Stimulated activated CD4-positive, alpha-beta T cell treated with anti-CD3 and anti-CD28 coated beads, Interleukin-15, amount 100 ng/mL, for 48 hours (primary cell): ENCODE measurements at places on chromosomes 6 and 20.

GRCh38 chr6:169160091-169160854, 93.4 kb downstream of the THBS2 start:
- no peak for DNase-seq

DNA sequence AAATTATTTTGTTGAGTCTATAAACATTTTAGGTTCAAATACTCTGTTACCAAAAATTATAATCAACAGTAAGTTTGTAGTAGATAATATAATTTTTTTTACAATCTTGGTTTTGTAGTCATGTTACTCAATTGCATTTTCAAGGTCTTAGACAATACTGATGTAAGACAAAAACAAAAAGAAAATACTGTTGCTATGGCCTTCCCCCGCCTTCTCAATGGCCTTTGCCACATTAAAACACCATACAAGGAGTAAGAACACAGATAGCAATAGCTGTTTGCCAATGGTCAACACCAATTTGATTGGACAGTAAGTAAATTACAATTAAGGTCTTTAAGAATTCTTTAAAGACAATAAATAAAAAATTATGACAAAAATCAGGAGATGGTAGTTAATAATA, 450.2 kb downstream of the CDC5L start:
- no peak for DNase-seq

DNA sequence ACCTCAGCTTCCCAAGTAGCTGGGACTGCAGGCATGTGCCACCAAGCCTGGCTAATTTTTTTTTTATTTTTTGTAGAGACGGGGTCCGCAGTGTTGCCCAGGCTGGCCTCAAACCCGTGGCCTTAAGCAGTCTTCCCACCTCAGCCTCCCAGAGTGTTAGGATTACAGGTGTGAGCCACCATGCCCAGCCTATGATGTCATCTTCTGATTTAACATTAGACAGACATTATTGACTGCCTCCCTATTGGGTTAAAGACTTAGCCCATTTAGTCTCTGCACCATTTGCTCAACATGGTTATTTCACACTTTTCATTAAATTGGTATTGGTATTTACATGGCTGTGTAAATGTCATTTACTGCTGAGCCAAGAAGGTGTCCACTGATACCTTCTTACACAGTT, 46.1 kb downstream of the DEK start:
- no peak for DNase-seq

DNA sequence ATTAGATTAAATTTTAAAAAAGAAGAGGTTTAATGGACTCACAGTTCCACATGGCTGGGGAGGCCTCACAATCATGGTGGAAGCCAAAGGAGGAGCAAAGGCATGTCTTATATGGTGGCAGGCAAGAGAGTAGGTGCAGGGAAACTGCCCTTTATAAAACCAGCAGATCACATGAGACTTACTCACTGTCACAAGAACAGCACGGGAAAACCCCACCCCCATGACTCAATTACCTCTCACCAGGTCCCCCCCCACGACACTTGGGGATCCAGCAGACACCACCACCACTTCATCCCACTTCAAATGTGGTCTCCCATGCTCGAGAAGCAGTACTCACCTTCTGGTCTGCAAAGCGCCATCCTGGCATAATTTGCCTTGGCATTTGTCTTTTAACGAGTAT, 24.6 kb downstream of the MTFR2 start:
- DNase-seq: peak; percentile 34

DNA sequence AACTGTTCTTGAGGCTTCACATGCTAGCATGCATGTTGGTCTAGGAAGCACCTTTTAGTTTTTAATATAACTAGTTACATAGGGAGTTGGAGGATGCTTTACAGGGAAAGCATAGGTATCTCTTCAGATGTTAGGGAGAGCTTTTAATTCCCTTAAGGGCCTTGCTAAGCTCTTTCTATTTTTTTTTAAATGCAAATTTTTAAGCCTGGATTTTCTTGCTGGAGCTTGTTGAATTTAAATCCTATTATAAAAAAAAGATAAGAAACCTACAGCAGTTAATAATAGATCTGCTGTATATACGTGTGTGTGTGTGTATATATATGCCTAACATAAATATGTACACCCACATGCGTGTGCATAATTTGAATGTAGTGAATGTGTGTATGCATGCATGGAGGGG, 79.0 kb downstream of the FIG4 start:
- DNase-seq: no peak

DNA sequence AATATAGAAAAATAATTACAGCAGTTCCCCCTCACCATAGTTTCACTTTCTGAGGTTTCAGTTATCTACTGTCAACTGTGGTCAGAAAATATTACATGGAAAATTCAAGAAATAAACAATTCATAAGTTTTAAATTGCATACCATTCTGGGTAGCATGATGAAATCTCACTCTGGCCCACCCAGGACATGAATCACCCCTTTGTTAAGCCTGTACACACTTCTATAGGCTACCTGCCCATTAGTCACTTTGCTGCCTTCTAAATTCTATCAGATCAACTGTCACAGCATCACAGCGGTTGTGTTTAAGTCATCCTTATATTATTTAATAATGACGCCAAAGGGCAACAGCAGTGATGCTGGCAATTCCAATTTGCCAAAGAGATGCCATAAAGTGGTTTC, 140.3 kb upstream of the RUNX2 start:
- DNase-seq: no peak

DNA sequence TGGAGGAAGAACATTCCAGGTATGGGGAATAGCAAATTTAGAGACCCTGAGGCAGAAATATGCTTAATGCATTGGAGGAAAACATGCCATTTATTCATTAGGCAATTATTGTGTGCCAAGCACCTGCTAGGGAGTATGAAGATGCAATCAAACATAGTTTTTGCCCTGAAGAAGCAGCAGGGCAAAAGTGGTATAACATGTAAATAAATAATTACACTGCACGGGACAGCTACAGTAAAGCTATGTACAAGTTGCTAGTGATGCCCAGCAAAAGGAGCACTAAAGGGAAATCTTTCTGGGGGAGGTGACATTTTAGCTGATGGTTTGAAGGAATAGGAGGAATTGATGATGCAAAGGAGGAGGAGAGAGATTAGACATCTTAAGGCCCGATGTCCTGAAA, 624 bp upstream of the TJAP1 start:
- DNase-seq: no peak

GRCh38 chr6:137487181-137487868, 6.9 kb downstream of the OLIG3 start:
- DNase-seq: no peak

- no peak for DNase-seq
Observed at GRCh38 chr6:142307963-142308748, 6.3 kb downstream of the ADGRG6 start.

- DNase-seq: no peak
Observed at GRCh38 chr6:99309557-99309956, 39.9 kb downstream of the FAXC start.

DNA sequence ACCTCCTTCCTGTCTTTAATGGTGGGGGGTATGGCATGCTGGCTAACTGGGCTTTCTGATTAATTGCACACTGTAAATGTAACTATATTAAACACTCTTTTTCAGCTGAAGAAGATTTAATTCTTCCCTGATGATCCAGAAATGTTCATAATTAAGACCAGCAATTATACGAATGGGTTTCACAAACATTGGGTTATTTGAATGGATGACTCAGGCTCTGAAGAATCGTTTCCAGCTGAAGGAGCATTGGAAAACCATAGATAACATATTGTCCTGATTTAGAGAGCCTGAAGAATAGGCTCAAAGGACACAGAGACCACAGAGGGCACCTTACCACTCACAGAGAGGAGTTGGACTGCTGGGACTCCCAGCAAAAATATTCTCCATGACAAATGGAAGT, 130.7 kb upstream of the SSTR4 start:
- DNase-seq: no peak

DNA sequence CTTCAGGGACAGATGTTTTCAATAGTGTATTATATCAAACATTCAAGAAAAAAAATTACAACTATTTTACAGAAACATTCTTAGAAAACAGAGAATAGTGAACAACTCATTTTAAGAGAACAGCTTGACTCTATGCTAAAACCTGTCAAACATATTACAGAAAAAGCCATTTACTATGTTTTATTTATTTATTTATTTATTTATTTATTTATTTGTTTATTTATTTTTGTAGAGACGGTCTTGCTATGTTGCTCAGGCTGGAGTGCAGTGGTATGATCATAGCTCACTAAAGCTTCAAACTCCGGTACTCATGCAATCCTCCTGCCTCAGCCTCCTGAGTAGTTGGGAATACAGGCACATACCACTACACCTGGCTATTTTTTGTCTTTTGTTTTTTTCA, 317.9 kb upstream of the HTR1E start:
- no peak for DNase-seq

GRCh38 chr6:34020807-34021553, 124.9 kb downstream of the GRM4 start:
- no peak for DNase-seq

GRCh38 chr6:100457311-100457990, 7.3 kb downstream of the SIM1 start:
- no peak for DNase-seq

- no peak for DNase-seq
Observed at GRCh38 chr6:104381907-104382306, 477.8 kb downstream of the HACE1 start.

- DNase-seq: no peak
Observed at GRCh38 chr6:100336876-100337275, 127.8 kb downstream of the SIM1 start.

DNA sequence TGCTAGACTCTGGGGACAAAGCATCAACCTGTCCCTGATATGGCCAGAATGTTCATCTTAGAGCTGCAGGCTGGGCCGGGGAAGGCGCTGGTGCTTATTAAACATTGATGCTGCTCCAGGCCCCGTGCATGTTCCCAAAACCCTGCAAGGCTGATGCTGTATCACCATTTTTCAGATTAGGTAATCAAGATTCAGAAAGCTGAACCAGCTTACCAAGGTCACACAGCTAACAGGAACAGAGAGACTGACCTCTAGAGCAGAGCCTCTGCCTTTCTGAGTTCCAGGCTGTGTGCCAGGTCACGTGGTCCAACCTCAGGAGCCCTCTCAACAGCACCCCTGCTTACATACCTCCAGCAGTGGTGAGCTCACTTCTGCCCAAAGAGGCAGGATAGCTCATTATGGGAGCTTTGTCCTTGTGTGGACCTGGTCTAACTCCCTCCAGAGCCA, 16.1 kb upstream of the VSTM2L start:
- no peak for DNase-seq

GRCh38 chr6:45661661-45662060, 283.9 kb upstream of the SUPT3H start:
- DNase-seq: no peak

DNA sequence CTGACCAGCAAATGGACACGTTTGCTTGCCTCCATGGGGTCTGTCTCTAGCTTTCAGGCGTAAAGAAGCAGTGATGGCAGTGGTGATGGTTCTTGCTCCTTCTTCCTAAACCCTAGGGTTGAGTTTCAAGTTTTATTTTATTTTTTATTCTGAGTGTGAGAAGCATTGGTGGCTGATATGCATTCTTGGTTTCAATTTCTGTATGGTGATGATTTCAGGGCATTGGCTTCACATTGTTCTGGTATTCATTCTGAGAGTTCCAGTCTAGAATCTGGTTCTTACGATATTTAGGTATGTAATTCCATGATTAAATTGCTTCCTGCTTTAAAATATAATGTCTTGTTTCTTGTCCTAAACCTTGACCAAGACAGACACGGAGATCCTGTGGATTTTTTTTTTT, 444.5 kb upstream of the IMPG1 start:
- DNase-seq: no peak

DNA sequence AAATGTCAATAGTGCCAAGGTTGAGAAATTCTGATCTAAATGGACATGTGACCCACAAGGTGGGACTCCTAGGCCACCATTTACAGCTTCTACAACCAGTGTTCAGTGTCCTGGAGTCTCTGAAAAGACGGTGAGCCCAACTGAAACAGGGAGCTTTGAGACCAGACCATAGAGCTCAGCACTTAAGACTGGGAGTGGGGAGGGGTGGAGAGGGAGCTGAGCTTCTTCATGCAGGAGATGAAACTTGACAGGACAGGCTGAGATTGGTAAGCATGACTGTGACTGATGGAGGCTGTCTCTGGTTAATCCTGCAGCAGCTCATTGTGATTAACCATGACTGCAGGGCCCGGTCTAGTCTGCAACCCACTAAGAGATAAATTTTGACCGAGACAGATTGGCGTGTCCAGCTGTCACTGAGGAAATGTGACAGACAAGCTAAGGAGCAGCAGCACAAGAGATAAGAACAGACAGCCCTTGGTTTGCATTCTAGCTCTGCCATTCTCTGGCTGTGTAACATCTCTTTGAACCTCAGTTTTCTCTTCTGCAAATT, 1.4 kb upstream of the AAR2 start:
- DNase-seq: no peak

DNA sequence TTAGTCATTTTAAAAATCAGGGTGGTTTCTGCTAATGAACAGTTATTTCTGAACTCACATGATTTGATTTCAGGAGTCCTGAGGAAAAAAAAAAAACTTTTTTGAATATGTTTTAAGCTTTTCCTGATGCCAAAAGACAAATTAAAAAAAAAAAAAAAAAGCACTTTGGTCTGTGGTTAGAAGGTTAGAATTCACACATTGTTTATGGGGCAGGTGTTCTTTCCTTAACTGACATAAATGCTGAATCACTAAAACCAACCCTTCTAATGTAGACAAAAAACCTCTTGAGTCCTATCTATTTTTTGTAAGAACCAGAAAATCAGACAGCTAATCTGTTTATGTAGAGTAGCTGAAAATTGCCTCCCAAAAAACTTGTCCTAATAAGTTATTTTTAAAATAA, 20.4 kb downstream of the THEMIS start:
- no peak for DNase-seq

- DNase-seq: no peak
Observed at GRCh38 chr6:32200711-32201475, 8.4 kb upstream of the GPSM3 start.

GRCh38 chr6:187210-187861, 105.0 kb upstream of the DUSP22 start:
- no peak for DNase-seq

DNA sequence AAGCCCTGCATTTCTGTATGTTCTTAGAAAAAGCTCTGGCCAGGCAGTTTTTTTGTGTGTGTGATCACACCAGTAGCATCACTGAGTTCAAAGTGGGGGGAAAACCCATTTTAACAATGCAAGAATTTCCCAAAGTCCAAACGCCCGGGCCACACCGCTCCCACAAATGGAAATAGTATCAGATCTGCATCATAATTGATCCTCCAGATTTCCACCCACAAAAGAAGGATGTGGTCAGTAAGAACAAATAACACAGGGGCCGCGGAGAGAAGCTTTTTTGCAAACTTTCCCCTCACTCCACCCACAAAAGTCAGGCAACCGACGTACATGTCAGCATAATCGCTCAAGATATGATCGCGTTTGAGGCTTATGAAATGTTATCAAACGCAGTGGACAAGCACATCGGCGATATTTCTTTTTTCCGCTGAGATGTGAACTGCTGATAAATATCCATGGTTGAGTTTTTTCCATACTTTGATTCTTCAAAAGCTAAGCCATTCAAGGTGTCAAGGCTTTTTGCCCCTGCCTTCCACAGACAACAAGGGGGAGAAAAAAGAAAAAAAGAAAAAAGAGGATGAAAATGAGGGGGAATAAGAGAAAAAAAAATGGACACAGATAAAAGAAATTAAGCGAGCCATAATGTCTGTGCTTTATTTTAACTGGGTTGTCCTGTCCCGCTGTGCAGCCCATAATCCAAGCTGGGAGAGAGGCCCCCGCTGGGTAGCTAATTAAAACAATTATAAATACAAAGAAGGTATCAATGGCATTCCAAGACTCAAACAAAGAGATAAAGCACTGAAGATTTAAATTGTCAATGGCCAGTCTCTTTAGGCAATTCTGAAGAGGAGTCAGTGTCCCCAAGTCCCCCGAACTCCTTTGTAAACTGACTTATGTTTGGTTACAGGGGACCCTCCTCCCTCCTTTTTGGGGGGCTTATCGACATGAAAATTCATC, 143.5 kb downstream of the ZFP64 start:
- DNase-seq: peak; percentile 9

GRCh38 chr6:168624948-168625347, 184.0 kb downstream of the SMOC2 start:
- DNase-seq: no peak
